GM03348 (cell line): ENCODE measurements at places on chromosomes 1 and 21.

GRCh38 chr1:162131400-162132321 lies 62.2 kb downstream of the NOS1AP start:
- DNase-seq = no peak

DNA sequence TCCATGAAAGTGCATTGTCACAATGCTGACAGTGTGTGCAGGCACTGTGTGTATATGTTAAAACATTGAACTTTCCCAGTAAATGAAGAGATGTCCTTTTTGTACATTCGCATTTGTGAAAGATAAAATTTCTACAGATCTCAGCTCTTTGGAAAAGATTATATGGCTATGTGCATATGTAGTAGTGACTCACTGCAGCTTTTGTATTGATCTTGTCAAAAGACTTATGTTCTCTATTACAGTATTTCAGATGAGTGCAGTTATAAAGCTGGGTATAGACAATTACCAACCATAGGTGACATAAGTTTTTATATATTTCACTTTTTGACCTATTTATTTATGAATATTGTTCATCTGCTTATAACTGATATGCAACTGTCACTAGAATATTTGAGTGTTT lies 212.6 kb downstream of the COL24A1 start:
- no peak for DNase-seq

DNA sequence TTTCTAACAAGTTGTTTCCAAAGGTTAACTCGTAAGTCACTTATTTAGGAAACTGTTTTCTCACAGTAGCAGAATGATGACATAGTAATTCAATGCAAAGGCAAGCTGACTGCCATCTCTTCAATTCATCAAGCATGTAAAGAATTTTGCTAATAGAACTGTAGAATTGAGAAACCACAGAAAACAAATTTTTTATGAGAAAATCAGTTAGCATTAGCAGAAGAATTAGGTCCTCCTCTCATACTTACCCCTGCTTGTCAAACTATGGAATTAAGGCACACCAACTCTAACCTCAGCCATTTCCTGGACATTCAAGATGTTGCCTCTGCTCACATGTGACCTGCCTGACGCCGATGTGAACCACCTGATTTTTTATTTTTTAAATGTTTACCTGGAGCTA lies 115.2 kb downstream of the LRRC40 start:
- DNase-seq = no peak

DNA sequence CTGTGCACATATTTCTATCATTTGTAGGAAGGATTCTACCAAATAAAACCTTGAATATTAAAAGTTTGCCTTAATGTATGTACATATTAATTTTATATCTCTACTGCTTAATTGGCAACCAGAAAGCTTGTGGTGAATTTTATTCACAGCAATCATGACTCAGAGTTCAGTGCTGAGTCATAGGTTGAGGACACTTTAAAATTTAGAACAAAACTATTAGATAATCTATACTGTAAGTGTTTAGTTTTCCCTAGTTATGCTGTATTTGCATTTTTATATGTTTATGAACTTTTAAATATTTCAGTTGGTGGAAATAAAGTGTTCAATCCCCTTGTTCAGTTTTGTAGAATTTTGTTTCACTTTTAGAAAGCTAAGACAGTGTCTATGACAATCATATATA lies 841.5 kb downstream of the KCNT2 start:
- peak; percentile 35 for DNase-seq

GRCh38 chr1:81800695-81801650 lies at the start of gene ADGRL2:
Gene ADGRL2, plus strand, starts transcription at chr1:81800934. Its CDS starts 36,051 bp downstream, at chr1:81836985.
- DNase-seq = peak; percentile 85

DNA sequence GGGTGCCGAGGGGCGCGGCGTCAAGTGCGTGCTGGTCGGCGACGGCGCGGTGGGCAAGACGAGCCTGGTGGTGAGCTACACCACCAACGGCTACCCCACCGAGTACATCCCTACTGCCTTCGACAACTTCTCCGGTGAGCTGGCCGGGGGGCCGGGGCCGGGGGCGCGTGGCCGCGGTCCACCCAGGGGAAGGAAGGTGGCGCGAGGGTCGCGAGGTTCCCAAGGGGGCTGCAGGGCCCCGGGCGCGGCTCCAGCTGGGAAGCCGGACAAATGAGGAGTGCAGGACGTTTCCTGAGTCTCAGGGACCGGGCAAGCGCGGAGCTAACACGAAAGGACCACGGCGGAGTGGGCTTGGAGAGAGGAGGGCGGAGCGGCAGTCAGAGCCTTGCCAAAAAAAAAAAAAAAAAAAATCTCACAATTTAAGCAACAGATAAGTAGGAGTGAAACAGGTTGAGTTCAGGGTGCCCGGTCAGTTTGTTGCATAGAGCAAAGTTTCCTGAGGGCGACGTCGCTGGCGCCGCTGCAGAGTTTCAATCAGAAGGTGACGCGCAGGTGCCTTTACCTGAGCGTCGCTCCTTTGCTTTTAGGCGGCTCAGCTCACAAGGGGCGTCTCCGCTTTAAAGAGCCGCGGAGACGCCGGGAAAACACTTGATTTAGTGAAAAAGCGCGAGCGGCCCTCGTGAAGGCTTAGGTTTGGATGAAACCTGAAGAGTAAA lies 750 bp downstream of the RHOU start:
- DNase-seq = peak; percentile 63

GRCh38 chr1:115838431-115839028 lies 2.4 kb downstream of the NHLH2 start:
- peak; percentile 14 for DNase-seq

GRCh38 chr1:95509989-95510388 lies 276.0 kb downstream of the RWDD3 start:
- no peak for DNase-seq

DNA sequence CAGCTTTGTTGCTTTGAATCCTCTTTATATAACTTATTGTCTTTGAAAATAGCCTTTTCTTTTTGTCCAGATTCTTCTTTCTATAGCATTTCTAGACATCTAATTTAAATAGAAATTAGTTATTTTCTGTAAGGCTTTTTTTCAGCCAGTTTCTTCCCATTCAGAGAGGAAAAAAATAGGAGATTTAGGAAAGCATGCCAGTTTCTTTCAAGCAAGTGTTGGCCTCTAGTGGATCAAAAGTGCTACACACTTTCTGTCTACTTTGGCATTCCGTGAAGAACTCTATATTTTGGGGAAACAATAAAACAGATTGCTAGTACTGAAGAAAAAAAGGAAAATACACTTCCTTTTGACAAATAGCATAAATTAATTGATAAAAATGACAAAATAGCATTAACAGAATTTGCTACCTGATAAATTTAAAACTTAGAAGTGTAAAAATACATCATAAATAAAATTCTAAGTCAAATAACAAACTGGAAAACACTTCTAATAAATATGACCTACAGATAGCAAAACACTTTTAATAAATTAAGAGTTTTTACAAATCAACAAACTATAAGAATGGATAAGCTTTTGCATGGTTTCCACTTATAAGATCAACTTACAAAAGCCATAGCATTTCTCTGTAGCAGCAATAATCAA lies 13.1 kb upstream of the EXO1 start:
- DNase-seq = peak; percentile 60

GRCh38 chr1:209733409-209734192 lies 22.3 kb upstream of the TRAF3IP3 start:
- peak; percentile 31 for DNase-seq

DNA sequence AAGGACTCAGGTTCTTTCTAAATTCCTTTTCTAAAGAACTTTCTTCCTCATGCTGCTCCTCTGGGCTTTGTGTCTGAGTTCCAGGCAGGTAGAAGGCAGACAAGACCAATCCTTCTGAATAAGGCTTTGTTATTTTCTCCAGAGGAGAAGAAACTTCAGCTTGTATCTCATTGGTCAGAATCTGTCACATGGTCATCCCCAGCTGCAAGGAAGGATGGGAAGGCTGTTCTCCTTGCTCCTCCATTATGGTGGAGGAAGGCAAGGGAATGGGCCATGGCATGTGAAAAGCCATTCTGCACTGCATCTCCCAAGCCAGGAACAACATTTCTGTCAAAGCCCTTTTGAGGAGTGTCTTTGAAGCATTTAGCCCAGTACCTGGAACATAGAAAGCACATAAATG lies 50.6 kb upstream of the NTPCR start:
- DNase-seq = no peak

DNA sequence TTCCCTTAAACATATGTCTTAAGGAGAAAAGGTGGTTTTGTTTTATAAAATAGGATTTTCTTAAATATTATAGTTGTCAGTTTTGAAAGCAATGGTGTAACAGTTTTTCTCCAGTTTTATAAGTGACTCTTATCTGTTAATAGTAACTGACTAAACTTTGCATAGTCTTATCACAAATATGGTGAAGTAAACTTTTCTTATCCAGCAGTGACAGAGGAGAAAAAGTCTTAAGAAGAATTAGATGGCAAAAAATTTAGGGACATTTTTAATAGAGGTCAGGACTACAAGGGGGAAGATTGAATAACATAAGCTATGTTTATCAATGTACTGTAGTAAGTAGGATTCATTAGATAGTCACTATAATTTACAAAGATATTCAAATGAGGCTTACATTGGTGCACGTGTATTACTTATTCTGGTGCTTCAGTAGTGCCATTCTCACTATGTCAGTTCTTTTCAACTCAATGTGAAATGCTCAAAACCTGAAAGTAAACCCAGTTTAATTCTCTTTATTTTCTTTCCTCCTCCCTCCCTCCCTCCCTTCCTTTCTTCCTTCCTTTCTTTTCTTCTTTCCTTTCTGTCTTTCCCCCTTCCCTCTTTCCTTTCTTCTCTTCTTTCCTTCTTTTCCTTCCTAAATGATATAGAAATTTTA lies 26.1 kb downstream of the F3 start:
- DNase-seq = no peak

- DNase-seq = no peak
Observed at GRCh38 chr21:30249936-30250335, 32.8 kb downstream of the KRTAP24-1 start.

- DNase-seq = no peak
Observed at GRCh38 chr21:36030581-36031189, 29.6 kb downstream of the SETD4 start.

DNA sequence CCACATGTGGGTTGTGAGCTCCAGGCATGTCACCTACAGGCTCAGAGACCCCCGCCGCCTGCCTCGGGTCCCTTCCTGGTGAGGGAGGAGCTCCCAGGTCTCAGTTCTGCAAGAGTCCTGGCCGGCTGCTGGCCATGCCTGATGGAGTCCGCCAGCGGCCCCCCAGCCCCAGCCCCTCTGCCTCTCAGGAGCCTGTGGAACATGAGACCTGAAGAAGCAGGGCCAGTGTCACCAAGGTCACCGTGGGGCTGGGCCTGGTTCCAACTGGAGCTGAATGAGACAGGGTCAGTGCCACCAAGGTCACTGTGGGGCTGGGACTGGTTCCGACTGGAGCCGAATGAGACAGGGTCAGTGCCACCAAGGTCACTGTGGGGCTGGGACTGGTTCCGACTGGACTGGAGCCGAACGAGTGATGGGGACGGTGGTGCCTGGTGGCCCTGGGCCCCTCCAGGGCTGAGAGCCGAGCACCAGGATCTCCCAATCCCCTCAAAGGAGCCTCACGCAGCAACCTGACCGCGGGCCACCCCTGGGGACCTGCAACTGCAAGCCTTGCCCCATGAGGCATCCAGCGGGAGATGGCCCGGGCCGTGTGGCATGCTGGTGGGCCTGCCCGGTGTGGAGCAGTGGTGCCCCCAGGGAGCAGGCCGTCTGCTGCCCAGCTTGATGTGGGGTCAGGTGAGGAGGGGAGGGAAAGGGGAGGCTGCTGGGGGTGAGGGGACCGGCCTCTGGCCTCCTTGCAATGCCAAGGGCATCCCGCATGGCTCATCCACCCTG lies 14.5 kb upstream of the PTTG1IP start:
- no peak for DNase-seq

GRCh38 chr1:226406401-226406881 lies 1.5 kb downstream of the PARP1 start:
- no peak for DNase-seq

DNA sequence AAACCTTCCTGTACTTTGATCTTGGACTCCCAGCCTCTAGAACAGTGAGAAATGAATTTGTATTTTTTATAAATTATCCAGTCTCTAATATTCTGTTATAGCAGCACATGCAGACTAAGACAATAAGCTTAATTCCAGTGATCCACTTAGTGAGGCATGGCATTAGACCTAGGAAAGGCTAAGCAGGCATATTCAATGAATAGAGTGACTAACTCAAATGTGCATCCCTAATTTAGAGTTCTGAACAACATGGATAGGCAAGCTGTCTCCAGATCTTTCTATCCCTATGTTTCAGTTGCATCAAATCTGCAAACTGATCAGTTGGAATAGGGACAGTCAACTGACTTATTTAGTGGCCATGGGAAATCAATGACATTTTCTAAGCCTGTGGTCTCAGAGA lies 4.3 kb upstream of the ERICH3 start:
- no peak for DNase-seq
